ENCODE measurements at places on chromosomes 7 and 10.

- no peak for DNase-seq
Measured at GRCh38 chr7:137727413-137727812, 119.4 kb downstream of the DGKI start.

- DNase-seq: no peak
Measured at GRCh38 chr7:137165241-137165640, 178.3 kb downstream of the PTN start.

- no peak for DNase-seq
Measured at GRCh38 chr7:133044722-133045473, 37.0 kb downstream of the CHCHD3 start.

- DNase-seq: no peak
Measured at GRCh38 chr7:95859429-95859828, 87.1 kb downstream of the DYNC1I1 start.

DNA sequence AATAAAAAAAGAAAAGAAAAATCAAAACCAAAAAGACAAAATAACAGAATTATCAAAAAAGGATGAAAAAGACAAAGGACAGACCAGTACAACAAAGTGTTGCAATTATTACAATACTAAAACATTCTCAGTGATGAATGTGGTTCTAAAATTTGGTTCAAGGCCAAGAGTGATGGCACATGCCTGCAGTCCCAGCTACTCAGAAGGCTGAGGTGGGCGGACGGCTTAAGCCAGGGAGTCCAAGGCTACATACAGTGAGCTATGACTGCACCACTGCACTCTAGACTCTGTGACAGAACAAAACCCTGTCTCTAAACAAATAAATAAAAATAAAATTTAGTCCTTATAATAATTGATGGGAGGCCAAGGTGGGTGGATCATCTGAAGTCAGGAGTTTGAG, 14.5 kb downstream of the BAZ1B start:
- no peak for DNase-seq

- DNase-seq: no peak
Measured at GRCh38 chr7:12370249-12370648, 33.4 kb downstream of the VWDE start.

GRCh38 chr10:88374392-88375175, 208.5 kb downstream of the RNLS start:
- no peak for DNase-seq

GRCh38 chr10:76436981-76437380, 1005.6 kb downstream of the LRMDA start:
- DNase-seq: no peak

- DNase-seq: no peak
Measured at GRCh38 chr10:78604721-78605120, 464.0 kb upstream of the ZMIZ1 start.

- DNase-seq: no peak
Measured at GRCh38 chr7:137337902-137338301, 5.6 kb downstream of the PTN start.

DNA sequence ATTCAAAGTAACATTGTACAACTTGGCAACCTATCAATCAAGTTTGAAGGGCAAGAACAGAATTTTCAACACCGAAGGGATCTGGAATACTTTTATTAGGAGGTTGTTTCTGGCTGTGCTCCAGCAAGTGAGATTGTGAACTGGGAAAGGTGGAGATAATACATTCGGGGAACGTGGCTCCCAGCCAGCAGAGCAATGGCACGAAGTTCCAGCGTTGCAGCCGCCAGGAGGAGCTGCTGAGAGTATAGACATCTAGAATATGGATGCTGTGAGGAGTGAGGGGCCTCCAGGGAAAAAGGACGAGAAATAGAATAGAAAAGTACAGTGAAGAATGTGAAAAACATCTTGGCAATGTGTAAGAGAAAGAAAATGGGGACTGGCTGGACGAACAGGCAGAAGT, 69.5 kb downstream of the TCERG1L start:
- DNase-seq: peak; percentile 35

- no peak for DNase-seq
Measured at GRCh38 chr7:44959433-44959951, 19.3 kb downstream of the MYO1G start.

GRCh38 chr10:116371737-116372136, 47.5 kb downstream of the CCDC172 start:
- DNase-seq: no peak

DNA sequence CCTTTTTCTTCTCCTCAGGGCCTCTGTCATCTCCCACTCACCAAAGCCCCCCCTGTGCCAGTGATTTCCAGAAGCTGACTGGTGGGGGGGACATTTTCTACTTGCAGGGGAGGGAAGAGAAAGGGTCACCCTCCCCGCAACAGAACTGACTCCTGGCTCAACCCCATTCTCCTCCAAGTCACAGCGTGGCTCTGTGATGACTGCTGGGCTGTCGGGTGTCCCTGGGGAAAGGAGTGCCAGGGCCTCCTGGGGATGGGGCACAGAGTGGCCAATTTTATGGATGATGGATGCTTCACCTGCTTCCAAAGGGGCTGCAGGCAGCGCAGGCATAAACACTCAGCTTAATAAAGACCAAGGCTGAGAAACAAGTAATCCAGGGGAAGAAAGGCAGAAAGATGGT, 523.0 kb downstream of the PTPRN2 start:
- no peak for DNase-seq

DNA sequence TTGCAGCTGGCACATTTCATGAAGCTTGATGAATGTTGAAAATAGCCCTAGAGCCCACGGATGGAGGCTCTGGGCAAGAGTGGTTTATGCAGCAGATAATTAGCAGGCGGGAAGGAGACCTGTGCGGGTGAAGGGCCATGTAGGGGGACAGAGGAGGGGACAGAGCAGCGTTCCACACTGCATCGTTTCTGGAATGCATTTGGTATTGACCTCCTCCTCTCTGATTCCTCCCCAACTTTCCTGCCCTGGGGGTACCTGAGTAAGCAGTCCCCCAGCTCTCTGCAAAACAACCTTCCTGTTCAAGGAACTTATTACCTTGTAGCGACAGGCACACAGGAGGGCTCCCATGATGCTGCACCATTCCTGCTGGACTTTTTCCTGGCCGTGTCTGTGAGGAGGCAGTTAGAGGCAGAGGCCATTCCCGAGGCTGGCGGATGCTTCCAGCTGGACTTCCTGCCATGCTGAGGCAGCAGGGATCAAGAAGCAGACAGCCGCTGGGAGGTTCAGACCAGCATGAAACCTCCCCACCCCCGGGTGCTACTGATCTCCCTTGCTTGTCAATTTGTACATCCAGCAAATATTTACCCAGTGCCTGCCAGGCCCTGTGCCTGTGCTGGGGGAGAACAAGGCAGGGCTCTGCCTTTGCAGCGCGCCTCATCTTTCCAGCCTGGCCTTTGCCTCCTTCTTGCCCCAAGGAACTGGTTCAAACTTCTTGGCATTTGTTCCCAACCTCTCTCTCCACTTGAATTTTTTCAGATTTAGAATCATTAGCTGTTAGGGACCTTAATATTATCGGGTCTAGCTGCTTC, 28.7 kb downstream of the SLC29A3 start:
- DNase-seq: no peak

DNA sequence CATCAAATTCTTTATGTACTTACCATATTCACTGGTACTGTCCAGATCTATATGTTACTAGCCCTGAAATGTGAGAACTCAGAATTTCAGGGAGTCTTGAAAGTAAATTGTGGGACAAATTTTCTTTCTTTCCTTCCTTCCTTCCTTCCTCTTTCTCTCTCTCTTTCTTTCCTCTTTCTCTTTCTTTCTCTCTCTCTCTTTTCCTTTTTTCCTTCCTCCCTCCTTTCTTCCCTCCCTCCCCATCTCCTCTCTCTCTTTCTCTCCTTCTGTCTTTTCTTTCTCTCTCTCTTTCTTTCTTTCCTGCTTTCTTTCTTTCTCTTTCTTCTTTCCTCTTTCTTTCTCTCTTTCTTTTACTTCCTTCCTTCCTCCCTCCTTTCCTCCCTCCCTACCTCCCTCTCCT, 257.4 kb upstream of the CSTF2T start:
- no peak for DNase-seq

DNA sequence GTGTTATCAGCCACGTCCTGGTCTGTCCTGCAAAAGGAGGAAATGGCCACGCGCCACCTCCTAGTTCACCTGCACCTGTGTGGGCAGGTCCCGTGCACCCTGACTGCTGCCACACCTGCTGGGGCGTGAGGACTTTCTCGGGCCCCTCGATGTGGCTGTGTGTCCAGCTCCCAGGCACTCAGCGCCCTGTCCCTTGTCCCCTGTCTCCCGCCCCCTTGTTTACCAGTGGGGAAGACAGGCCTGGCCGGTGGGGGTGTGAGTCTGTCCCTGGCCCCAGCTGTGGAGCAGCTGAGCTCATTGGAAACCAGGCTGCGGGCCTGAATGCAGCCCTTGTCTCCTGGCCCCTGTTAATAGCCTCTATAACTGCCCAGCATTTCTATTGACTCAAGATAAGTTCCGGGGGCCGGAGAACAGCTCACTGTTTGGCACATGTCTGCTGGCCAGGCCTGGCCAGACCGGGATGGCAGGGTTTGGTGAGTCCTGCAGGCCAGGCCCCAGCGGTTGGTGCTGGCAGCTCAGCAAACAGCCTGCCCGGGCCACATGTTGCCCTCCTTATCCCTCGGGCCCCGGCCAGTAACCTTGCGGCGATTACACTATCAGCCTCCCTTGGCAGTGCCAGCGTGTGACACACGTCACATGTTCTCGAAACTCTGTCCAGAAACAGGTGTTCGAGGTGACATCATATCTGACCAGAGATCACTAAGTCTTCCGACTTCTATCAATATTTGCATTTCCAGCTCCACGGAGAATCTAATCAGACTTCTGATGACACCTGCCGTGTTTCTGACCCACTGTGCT, 52.1 kb downstream of the FOXL3 start:
- peak; percentile 61 for DNase-seq

DNA sequence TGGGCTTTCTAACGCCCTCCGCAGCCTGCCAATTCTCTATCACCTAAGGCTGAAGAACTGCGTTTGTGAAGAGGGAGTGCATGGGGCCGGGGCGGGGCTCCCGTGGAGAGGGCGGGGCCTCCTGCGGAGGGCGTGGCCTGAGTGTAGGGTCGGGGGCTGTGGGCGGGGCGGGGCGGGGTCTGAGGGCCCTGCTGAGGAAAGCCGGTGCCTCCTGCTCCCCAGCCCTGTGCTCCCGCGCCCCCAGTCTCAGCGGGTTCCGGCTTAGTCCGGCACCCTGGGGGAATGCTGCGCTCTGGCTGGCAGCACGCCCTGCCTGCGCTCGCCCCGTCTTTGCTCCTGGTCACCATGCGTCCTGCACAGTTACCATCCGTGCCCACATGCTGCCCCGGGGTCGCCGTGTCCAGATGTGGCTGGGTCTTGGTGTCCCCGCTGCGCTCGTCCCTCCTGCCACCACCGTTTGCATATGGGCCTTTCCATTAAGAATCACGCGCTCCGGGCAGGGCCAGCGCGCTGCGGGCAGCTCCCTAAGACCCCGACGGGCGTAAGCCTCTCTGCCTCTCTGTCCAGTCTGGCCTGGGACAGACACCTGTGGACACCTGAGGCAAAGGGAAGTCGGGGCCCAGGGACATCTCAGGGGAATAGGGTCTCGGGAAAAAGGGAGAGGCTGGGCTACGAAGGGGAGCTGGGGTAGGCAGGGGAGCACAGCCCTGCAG, 144.0 kb upstream of the RET start:
- DNase-seq: no peak

DNA sequence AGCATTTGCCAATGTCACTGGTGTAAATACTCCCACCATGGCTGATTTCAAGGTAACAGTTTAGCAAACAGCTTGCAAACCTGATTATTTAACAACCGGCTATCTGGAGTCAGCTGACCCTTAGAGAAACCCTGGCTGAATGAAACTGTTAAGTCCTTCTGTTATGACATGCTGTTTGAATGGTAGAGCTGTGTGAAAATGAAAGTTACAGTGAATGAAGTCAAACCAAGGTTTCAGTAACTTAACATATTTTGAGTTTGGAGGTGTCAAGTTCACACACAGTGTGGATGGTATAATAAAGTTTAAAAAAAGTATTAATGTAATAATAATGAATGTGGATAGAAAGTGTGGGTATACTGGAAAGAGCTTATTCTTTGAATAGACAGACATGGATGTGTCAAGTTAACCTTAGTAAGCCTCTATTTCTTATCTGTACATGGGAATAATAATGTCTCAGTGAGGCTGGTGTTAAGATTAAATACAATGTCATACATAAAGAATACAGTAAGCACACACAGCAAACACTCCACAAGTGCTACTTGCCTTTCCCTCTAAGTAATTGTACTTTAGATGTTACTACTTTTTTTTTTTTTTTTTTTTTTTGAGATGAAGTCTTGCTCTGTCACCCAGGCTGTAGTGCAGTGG, 150.4 kb downstream of the TAX1BP1 start:
- DNase-seq: no peak

GRCh38 chr7:157807510-157807909, 470.7 kb downstream of the DNAJB6 start:
- DNase-seq: no peak

GRCh38 chr7:75033064-75033463, 40.5 kb downstream of the RCC1L start:
- DNase-seq: no peak

Measured in left cardiac atrium (tissue), 4 donors.